ENCODE measurements at places on chromosomes 5 and 9.

- no peak for DNase-seq
Observed at GRCh38 chr5:33441241-33442177, 744 bp downstream of the TARS1 start.

DNA sequence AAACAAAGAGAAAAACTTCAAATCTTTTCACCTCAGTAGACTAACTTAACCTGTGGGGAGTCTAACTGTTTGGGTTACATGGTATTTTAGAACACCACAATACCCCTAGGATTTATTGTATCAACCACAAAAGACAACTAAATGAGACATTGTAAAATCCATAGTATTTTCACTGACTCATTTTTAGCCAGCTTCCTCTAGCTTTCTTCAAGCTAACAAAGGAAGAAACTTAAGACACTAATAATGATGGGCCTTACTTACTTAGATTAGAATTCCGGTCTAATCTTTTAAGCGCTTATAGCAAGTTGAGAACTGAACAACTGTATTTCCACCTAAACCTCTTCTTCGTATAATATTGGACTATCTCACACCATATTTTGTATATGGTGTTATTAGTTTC lies 529.3 kb downstream of the DMRTA1 start:
- no peak for DNase-seq

- no peak for DNase-seq
Observed at GRCh38 chr9:87527211-87527916, 29.7 kb downstream of the DAPK1 start.

GRCh38 chr5:52997424-52997823 lies 8.3 kb downstream of the ITGA2 start:
- peak; percentile 28 for DNase-seq

DNA sequence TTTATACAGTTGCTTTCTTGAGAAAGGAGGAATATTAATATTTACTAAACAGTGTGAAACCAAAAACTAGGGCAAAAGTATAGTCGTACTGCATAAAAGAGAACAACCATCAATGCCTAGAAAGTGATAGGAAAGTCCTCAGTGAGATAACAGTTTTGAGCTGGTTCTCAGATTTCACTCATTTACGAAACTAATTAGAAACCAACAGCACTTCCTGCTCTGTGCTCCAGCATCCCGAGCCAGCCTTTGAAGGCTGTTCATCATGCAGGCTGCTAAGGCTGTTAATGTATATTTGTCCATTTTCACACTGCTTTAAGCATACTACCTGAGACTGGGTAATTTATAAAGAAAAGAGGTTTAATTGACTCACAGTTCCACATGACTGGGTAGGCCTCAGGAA lies 2039.9 kb downstream of the EFNA5 start:
- DNase-seq: no peak

- DNase-seq: no peak
Observed at GRCh38 chr9:138105561-138106505, 228.3 kb downstream of the CACNA1B start.

DNA sequence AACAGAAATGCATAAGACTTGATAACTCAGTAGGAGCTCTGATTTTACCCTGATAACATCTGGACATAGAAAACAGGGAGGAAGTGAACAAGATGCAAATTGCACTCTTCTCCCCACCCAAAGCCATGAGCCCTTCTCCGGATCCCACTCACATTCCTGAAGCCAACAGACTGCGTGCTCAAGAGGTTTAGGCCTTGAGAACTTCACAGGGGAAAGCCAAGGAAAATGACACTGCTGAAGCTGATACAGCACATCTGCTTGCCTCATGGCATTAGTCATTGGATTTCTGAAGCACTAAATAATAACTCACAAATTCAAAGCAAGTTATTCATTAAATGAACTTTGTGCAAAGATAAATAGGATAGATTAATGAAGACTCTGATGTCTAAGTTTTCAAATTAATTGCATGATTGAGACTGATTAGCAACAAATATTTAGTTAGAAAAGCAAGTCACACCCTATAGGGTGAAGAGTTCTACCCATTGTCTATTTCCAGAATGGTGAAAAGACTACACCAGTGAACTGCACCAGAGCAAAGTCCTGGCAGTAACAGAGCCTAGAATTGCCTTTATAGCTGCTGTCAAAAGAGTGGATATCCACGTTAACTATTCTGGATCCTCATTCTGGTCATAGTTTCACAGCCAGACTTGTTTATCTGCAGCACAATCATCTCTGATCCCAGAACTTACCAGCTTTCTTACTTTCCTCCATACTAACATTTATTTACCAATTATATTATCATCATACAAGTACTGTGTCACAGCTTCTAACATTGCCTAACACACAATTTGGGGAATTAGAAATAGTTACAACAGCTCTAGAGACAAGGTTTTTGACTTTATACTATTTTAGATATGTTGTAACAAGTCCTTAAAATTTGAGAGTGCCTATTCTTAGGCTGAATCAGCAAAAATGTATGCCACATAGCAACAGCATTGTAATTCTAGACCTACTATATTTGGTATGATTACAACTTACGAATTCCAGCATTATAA lies 432.1 kb upstream of the RGMB start:
- no peak for DNase-seq

DNA sequence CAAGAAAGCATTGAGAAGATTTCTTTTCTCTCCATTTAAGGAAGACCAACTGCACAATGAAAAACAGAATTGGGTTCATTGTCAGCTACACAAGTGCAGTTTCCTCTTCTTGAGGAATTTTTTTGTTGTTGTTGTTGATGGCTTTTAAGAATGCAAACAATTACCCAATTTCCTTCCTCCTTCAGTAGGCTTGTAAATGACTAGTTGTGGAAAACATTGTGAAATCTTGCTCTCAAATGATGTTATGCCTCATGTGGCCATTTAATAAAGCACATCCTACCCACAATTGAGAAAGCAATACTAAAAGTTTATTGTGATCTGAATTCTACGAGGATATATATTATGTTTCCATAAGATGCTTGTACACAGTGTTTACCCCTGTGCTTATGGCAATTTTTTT lies 171.6 kb downstream of the FAM174A start:
- DNase-seq: no peak

DNA sequence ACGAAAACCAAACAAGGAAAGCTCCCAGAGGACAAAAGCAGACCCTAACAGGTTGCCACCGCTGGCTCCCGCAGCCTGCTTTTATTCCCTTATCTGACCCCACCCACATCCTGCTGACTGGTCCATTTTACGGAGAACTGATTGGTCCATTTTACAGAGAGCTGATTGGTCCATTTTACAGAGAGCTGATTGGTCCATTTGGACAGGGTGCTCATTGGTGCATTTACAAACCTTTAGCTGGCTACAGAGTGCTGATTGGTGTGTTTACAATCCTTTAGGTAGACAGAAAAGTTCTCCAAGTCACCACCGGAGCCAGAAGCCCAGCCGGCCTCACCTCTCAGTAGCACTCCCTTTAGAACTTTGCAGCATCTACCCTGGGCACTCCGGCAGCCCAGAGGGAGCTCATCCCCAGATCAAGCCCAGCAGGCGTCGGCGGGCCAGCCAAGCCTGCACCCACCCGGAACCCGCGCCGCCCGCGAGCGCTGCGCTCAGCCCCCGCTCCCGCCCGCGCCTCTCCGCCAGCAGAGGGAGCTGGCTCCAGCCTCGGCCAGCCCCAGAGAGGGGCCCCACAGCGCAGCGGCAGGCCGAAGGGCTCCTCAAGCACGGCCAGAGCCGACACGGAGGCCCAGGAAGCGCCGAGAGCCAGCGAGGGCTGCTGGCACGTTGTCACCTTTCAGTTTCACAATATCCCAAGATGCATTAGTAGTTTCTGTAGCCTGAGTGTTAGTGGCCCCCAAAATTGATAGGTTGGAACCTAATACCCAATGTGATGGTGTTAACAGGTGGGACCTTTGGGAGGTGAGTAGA lies 35.3 kb upstream of the CLPTM1L start:
- peak; percentile 71 for DNase-seq

DNA sequence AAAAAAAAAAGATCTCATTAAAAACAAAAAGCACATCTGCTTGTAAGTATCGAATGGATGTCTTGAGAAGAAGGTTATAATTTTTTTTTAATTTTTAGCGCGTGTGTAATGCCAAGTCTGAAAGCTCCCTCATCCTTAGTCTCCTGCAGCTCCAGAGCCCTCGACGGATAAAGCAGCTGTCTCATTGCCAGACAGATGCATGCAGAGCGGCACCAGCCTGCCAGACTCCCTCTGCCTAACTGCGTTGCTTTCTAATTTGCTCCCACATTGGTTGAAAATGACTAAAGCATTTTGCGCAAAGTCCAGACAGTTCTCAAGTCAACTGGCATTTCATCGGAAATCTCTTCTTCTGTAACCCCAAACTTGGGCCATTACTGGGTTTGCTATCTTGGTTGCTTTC lies 29.4 kb downstream of the OLFM1 start:
- no peak for DNase-seq

DNA sequence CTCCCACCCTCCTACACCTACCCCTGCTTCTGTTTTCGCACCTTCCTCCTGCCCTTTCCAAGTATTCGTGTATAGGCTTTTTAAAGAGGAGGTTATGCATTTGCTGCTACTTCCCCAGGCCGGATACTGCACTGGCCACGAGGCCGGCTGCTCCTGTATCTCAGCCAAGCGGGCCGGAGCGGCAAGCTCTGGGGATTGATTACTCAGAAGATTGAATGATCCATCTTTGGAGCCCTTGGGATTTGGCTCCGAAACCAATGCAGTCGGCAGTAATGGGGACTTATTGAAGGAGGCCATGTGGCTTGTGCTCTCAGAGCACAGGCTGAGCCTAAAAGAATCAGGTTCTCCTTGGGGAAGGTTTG lies 405.3 kb downstream of the TLE4 start:
- DNase-seq: no peak

DNA sequence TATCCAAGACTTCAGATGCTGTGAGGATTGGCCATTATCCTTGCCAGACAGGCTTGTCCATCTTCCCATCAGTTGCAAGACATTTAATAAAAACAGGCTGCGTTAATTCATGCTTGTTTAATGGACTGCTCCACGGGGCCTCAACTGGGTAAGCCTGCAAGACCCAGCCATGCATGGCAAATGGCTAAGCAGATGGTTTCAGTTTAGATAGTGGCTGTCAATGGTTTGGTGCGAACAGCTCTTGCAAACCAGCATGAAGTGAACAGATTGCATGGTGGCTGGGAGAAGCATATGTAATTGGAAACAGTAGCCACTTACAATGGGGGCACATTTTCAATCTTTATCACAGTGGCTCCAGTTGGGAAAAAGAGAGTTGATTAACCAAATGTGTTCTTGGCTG lies 628.2 kb upstream of the KLF4 start:
- DNase-seq: no peak

DNA sequence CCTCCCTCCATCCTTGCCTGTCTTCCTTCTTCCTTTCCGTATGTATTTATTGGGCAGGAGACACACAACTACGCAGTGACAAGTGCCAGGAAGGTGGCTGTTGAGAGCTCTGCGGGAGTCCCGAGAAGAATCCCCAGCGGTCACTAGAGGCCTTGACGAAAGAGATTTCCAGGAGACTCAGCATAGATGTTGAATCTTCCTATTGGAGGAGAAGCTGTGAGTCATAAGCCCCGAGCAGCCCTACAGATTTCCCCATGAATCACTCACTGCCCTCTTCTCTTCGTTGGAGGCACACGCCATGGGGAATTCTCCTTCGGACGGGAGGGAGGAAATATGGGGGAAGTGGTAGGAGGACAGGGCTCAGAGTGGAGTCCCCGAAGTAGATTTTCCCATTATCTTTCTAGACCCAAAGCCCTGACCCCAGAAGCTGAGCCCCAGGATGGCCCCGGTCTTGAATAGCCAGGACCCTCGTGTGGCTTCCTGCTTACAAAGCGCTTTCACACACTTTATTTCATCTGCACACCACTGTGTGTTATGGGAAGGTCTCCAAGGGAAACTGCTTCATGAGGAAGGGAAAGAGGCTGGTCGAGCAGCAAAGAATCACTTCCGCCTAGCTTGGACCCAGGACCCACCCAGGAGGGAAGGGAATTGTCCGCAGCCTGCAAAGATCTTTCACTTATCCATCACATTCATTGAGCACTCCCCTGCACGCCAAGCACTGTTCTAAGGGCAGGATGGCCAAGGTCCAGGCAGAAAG lies 12.7 kb downstream of the DUSP1 start:
- DNase-seq: no peak

- DNase-seq: no peak
Observed at GRCh38 chr9:98985596-98985995, 41.9 kb downstream of the COL15A1 start.

DNA sequence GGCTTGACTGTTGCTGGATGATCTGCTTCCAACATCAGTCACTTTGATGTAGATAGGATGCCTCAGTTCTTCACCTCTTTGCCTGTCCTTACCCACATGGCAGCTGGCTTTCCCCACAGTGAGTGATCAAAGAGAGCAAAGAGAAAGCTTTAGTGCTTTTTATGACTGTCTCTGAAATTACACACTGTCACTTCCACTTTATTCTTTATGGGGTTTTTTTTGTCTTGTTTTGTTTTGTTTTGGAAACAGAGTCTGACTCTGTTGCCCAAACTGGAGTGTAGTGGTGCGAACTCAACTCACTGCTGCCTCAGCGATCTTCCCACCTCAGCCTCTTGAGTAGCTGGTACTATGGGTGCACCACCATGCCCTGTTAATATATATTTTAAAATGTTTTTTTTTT lies 32.4 kb upstream of the C5orf24 start:
- no peak for DNase-seq
